Hepatocyte (in vitro differentiated cells): ENCODE measurements at places on chromosomes 7 and 10. TPM values are rescaled to one million over a fixed set of nuclear protein-coding genes. Genes with fewer than 3 reads are reported as not detected.

- H3K36me3 ChIP-seq = no peaks in the 10 kb centered on the region
- H3K4me3 ChIP-seq = no peak overlapping the region
- H3K27me3 ChIP-seq = no peaks in the 10 kb centered on the region
- no peak overlapping the region for H3K27ac ChIP-seq
Measured at GRCh38 chr7:120480472-120480871, 207.5 kb downstream of the KCND2 start.

GRCh38 chr10:15361131-15361530 is 10.0 kb downstream of the FAM171A1 start:
- H3K4me1 ChIP-seq = no peaks in the 10 kb centered on the region
- H3K27me3 ChIP-seq = no peaks in the 10 kb centered on the region
- H3K4me3 ChIP-seq = no peak overlapping the region
- no peak for DNase-seq
- H3K27ac ChIP-seq = no peak overlapping the region

The EN2 gene
- not detected in 2 replicates for total RNA-seq

The ELAPOR2 gene
- total RNA-seq = 26.7 and 28.3 TPM in 2 replicates

The CHAT gene
- 0.27 TPM in 1 of 2 replicates, not detected in the other for total RNA-seq

- no peak overlapping the region for H3K4me3 ChIP-seq
- no peak overlapping the region for H3K27ac ChIP-seq
- DNase-seq = no peak
- H3K36me3 ChIP-seq = no peaks in the 10 kb centered on the region
Measured at GRCh38 chr7:26278770-26279169, 12.9 kb upstream of the SNX10 start.

The SPDYE9 gene
- total RNA-seq = 0.07 TPM in 1 of 2 replicates, not detected in the other

GRCh38 chr10:74000892-74001669 is 3.2 kb downstream of the VCL start:
- H3K36me3 ChIP-seq = no peaks in the 10 kb centered on the region
- H3K27me3 ChIP-seq = no peaks in the 10 kb centered on the region
- H3K4me3 ChIP-seq = no peak overlapping the region
- no peak for DNase-seq
- peak overlapping the region; percentile 96 for H3K27ac ChIP-seq
- H3K4me1 ChIP-seq = peaks cover 25% of the 10 kb centered on the region

- no peak overlapping the region for H3K4me3 ChIP-seq
- no peaks in the 10 kb centered on the region for H3K4me1 ChIP-seq
- H3K27me3 ChIP-seq = no peaks in the 10 kb centered on the region
- DNase-seq = no peak
- no peak overlapping the region for H3K27ac ChIP-seq
Measured at GRCh38 chr7:88437132-88437531, 130.4 kb upstream of the STEAP4 start.

DNA sequence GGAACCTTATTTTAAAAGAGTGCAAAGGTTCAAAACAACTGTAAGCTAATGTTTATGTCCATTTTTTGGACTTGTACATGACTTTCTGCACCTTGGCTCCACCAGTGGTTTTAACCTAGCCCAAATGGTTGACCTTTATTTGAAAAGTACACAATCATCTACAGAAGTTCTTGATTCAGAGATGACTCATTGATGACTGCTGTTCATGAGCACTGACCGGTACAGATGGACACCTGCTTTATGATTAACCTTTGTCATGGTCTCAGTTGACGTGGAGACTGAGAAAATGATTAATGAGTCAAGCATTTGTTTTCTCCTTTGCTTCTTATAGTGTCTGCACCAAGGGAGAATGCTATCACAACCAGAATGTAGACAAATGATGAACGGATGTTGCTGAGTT is 55.7 kb upstream of the PTER start:
- H3K27ac ChIP-seq = peak overlapping the region; percentile 34
- no peaks in the 10 kb centered on the region for H3K4me1 ChIP-seq
- DNase-seq = peak; percentile 43
- no peaks in the 10 kb centered on the region for H3K36me3 ChIP-seq

DNA sequence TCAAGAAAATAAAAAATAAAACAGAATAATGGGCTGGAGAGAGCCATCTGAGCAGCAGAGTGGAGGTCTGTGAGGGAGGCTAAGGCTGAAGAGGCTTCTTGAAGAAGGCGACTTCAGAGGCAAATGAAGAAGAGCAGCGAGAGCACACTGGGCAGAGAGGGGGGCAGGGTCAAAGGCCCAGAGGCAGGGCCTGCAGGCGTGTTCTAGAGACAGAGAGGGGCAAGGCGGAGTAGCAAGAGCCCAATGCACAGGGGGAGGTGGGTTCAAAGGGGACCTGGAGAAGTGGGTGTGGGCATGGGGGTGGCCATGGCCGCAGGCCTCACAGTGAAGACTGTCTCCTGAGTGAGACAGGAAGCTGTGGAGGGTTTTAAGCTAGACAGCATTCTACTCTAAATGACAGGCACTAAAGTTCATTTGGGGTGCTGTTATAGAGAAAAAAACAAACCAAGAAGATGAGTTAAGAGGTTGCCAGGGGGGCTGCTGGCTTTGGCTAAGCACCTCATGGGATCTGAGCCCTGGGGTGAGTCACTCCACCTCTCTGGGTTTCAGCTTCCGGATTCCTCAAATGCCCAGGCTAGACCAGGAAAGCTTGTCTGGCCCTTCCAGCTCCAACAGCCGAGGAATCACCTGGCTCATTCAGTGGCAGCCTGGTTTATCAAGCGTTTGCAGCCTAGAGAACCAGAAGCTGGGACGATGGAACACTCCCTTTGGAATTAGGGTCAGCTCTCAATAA is 81.7 kb downstream of the DLG5 start:
- no peaks in the 10 kb centered on the region for H3K27me3 ChIP-seq
- peaks cover 5% of the 10 kb centered on the region for H3K36me3 ChIP-seq
- peak; percentile 77 for DNase-seq

DNA sequence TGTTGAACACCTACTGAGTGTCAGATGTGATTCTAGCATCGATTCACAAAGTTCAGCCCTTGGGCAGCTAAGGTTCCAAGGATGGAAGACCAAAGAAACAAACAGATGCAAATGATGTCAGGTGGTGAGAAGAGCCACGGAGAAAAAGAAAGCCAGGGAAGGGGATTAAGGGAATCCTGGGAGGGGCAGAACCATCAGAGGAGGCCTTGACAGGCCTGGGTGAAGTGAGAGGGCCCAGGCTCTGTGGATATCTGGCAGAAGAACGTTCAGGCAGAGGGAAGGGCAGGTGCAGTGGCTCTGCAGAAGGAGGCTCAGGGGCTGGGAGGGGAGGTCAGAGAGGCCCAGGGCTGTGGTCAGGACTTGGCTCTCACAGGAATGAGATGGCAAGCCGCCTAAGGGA is 90.4 kb downstream of the C10orf105 start:
- H3K27ac ChIP-seq = no peak overlapping the region
- no peaks in the 10 kb centered on the region for H3K36me3 ChIP-seq
- H3K4me1 ChIP-seq = peaks cover 10% of the 10 kb centered on the region
- no peak overlapping the region for H3K4me3 ChIP-seq
- no peak for DNase-seq

The NKX1-2 gene
- total RNA-seq = 2.0 and 5.2 TPM in 2 replicates

The PROSER2 gene
- 7.2 and 13.3 TPM in 2 replicates for total RNA-seq

The WIPF3 gene
- 1.8 and 2.4 TPM in 2 replicates for total RNA-seq

The EBLN1 gene
- total RNA-seq = not detected in 2 replicates

- H3K27ac ChIP-seq = no peak overlapping the region
- H3K4me3 ChIP-seq = no peak overlapping the region
- H3K36me3 ChIP-seq = peaks cover 4% of the 10 kb centered on the region
- DNase-seq = no peak
- H3K4me1 ChIP-seq = no peaks in the 10 kb centered on the region
- no peaks in the 10 kb centered on the region for H3K27me3 ChIP-seq
Measured at GRCh38 chr10:119680050-119680449, 28.9 kb downstream of the BAG3 start.

DNA sequence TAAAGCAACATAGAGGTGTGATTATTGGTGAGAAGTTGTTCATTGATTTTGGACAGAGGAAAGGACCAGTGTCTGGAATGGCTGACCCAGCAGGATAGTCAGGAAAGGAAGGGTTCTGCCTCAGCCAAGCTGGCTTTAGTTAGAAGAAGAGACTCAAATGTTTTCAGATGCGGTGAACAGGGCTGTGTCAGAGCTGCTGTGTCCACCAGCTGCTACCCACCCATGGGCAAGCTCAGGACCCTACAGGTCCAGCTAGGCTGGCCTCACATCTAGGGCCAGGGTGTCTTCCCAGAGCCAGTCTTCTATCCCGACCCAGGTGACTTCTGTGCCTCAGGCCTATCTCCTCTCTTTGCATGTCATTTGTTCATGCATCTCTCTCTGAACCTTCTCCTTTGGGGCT is 37.3 kb upstream of the CXCL12 start:
- H3K4me3 ChIP-seq = no peak overlapping the region
- no peak overlapping the region for H3K27ac ChIP-seq

GRCh38 chr10:89466599-89467035 is 52.2 kb downstream of the IFIT5 start:
- H3K27ac ChIP-seq = peak overlapping the region; percentile 41
- H3K4me3 ChIP-seq = no peak overlapping the region
- H3K36me3 ChIP-seq = no peaks in the 10 kb centered on the region
- H3K27me3 ChIP-seq = no peaks in the 10 kb centered on the region

DNA sequence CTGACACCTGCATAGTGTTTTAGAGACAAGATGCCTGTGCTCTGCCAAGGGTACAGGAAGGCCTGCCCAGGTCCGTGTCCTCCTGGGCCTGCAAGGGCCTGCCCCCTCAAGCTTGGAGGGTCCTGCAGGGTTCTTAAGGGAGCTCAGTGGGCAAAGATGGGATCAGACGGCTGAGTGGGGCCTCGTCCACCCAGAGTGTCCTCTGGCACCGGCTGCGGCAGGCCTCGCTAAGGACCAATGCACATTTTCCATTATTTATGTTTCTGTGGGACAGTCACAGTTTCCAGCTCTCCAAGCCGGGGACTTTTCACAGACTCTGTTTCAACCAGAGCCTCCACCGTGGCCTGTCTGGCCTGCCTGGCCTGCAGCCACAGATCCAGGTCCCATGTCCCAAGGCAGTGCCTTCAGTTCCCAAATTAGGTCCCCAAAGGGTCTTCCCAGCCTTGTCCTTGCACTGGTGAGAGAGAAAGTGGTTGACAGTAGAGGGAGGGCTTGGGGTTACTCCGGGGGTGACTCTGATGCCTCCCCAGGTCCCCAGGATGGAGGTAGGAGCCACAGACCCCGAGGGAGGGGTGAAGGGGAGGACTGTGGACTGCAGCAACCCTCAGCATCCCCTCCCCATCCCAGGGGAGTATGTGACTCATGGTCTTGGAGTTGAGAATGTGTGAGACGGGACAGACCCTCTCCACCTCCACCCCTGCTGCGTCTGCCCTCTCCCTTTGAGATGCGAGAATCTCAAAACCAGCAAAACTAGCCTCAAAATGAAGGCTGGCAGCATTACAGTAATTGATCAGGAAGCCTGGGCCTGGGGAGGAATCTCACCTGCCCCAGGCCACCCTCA is 14.8 kb downstream of the MYL10 start:
- H3K27ac ChIP-seq = no peak overlapping the region
- H3K4me1 ChIP-seq = peaks cover 13% of the 10 kb centered on the region
- H3K27me3 ChIP-seq = no peaks in the 10 kb centered on the region
- H3K4me3 ChIP-seq = no peak overlapping the region

DNA sequence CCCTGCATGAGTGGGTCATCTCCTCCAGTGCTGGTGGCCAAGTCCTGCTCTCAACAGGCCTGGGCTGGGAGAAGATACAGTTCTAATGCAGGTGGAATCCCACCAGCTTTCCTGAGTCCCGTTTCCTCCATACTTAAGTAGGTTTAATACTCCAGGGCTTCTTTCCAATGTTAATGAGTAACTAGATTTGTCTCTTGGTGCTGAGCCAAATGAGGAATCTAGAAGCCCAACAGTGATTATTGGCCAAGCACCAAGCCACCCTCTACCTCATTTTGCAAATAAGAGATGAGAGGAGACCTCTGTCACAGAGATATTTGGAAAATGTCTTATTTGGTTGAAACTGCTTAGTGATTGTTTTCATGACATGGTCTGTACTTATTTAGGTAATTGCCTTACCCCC is 37.1 kb downstream of the STARD3NL start:
- peaks cover 12% of the 10 kb centered on the region for H3K4me1 ChIP-seq
- no peaks in the 10 kb centered on the region for H3K27me3 ChIP-seq
- H3K36me3 ChIP-seq = no peaks in the 10 kb centered on the region
- H3K27ac ChIP-seq = no peak overlapping the region

The PKD2L1 gene
- 0.10 TPM in 1 of 2 replicates, not detected in the other for total RNA-seq

GRCh38 chr10:76022366-76022765 is 590.9 kb downstream of the LRMDA start:
- H3K27ac ChIP-seq = no peak overlapping the region
- H3K36me3 ChIP-seq = no peaks in the 10 kb centered on the region
- no peaks in the 10 kb centered on the region for H3K4me1 ChIP-seq
- DNase-seq = no peak
- H3K4me3 ChIP-seq = no peak overlapping the region

The FAM25C gene
- total RNA-seq = not detected in 2 replicates

GRCh38 chr7:66099551-66100407 is 14.9 kb upstream of the CRCP start:
- no peaks in the 10 kb centered on the region for H3K36me3 ChIP-seq
- peak; percentile 80 for DNase-seq
- no peaks in the 10 kb centered on the region for H3K27me3 ChIP-seq
- peak overlapping the region; percentile 39 for H3K4me3 ChIP-seq
- no peaks in the 10 kb centered on the region for H3K4me1 ChIP-seq

GRCh38 chr10:73786512-73786885 is 1.1 kb downstream of the ZSWIM8 start:
- peak overlapping the region; percentile 81 for H3K27ac ChIP-seq
- peaks cover 16% of the 10 kb centered on the region for H3K4me1 ChIP-seq
- no peaks in the 10 kb centered on the region for H3K36me3 ChIP-seq
- peak overlapping the region; percentile 6 for H3K4me3 ChIP-seq
- DNase-seq = no peak
- H3K27me3 ChIP-seq = no peaks in the 10 kb centered on the region

The PLPP4 gene
- 1.5 and 3.4 TPM in 2 replicates for total RNA-seq

DNA sequence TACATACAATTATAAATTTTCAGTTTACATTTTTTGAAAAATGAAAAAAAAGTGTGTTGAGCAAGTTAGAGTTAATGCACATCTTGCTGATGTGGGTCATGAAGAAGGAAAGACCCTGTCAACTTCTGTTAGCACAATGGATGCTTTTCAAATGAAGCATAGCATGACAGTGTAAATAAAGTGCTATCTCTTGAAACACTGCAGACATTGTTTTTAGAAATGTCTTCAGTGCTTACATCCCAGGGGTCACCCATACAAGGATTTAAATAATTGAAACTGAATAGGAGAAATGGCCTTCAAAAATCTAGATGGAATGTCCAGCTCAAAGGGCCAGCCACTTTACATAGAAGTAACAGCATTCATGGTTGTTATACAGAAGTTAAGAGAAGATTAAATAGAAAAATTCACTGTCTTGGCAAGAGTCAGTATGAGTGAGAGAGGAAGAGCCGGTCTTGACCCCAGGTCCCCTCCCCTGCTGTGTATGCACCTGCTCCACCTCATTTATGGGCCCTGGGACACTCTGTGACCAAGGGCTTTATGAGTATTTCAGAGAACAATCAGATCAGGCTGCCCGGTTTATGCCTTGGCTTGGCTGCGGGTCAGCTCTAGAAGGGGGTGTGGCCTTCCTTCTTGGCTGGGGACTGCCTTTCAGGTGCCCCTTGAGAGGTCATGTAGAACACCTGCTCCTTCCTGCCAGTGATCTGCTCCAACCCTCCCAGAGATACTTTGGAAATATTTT is 237.7 kb upstream of the TMEM72 start:
- no peak overlapping the region for H3K4me3 ChIP-seq
- DNase-seq = no peak
- H3K36me3 ChIP-seq = no peaks in the 10 kb centered on the region
- no peaks in the 10 kb centered on the region for H3K27me3 ChIP-seq
- H3K27ac ChIP-seq = peak overlapping the region; percentile 23
- no peaks in the 10 kb centered on the region for H3K4me1 ChIP-seq
